ENCODE measurements at places on chromosomes 13 and 19.

GRCh38 chr13:75715601-75716523, 79.7 kb downstream of the LMO7 start:
- DNase-seq = no peak

- DNase-seq = no peak
These were observed 14.4 kb downstream of the IQCN start for GRCh38 chr19:18259893-18260292.

DNA sequence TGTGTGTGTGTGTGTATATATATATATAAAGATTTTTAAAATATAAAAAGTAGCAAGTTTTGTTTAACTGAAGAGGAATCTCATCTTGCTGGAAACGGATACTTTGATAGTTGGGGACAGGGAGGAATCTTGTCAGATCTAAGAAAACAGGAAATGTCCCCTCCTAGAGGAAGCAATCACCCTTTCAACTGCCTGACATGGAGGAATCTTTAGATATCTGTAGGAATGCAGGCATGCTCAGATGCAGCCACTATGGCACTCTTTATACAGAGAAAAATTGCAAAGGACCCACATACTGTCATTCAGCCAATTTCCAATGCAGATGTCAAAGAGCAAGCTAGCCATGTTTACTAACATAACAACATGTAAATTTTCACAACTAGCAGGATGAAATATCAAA, 38.8 kb downstream of the ZNF611 start:
- no peak for DNase-seq

DNA sequence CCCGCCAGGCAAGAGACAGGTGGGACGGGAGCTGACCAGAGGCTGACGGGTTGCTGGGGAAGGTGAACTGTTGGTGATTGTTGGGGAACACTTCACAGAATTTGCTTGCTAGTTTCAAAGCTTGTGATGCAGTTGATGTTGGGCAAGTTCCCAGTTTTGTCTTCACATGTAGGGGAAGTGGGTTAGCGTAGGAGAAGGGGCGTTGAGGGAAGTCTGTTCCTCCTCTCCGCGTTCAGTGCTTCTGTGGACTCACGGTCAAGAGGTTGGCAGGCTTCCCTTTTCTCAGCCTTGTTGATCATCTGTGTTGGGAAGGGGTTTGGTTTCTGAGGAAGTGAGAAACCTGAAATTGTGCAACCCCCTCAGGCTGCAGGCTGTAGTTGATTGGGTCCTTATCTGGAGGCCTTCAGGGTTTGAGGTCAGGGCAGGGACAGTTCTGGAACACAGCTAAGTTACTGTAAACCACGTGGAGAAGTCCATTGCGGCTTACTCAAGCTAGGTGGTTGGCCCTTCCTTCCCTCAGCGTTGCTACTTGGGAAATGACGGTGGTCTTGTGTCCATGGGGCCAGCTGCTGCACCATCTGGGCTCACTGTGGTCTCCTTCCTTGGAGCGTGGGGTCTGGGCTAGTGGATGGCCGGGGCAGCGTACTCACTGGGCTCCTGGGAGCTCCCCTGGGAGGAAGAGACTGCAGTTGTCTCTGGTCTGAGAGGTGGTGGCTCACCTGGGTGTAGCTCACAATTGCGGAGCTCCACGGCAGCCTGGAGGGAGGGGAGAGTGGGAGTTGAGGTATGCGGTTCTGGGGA, 7.5 kb downstream of the RPS9 start:
- no peak for DNase-seq

DNA sequence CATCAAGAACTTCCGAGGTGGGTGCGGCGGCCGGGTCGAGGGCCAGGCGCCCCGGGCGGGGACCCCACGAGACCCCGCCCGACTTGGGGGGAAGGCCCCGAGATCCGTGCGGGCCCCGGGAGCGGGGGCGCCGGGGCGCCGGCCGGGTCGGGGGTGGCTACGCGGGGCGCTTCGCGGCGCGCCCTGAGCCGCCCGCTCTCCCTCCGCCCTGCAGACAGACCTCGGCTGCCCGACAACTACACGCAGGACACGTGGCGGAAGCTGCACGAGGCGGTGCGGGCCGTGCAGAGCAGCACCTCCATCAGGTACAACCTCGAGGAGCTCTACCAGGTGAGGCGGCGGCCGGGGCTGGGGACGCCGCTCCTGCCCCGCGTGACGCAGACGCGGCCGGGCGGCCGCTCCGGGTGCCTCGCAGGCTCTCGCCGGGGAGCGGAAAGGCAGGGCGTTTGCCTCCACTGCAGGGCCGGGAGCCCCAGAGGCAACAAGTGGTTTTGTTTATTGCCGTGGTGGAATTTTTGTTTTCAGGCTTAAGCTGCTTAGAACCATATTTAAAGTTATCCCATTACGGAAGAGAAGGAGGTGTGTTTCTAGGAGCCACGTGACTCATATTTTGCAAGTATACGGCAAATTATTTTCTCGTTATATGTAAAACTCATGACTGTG, 477 bp downstream of the CUL4A start:
- DNase-seq = no peak

GRCh38 chr19:57812226-57812625, 2.5 kb downstream of the ZNF552 start:
- DNase-seq = no peak

- no peak for DNase-seq
These were observed 399.6 kb downstream of the LMO7 start for GRCh38 chr13:76035711-76036110.

GRCh38 chr13:28313579-28313978, 175.2 kb downstream of the PAN3 start:
- DNase-seq = no peak

DNA sequence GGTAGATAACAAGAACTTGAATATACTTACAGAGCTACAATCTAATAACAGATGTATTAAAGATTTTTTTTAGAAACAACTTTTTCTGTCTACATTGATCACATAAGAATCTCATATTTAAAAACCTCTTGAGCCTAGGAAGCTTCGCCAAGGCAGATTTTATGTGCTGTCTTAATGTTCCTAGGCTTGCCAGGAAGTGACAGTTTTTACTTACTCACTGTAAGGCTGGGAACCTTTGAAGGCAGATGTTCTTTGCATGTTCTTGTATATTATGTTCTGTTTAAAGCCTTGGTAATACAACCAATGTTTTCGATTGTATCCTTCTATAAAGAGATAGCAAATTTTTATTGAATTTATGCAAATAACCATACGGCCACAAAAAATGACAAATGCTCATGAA, 492.7 kb downstream of the GPC5 start:
- DNase-seq = no peak

GRCh38 chr13:113969973-113970611, 3.8 kb downstream of the C13orf46 start:
- no peak for DNase-seq

GRCh38 chr13:98150832-98151479, 8.1 kb downstream of the FARP1 start:
- no peak for DNase-seq

- DNase-seq = no peak
These were observed 902 bp upstream of the CCDC106 start for GRCh38 chr19:55646889-55647731.

GRCh38 chr19:37988758-37989635, 82.0 kb downstream of the SIPA1L3 start:
- DNase-seq = no peak

DNA sequence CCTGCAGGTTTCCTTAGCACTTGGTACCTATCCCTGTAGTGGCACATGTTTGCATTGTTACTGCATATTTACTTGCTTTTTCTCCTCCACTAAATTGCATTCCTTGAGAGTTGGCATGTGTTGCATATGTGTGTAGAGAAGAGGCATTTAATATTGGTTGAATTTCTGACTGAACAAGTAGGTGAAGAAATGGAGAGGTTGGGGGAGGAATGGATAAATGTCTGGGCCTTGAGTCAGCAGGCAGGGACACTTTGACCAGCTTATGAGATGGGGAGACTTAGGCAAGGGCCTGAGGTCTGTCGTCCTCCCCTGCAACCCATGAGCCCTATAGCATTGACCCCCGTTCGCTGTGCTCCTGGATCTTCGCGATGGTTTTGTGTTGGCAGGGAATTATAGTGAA, 2.0 kb upstream of the GPR18 start:
- DNase-seq = no peak

DNA sequence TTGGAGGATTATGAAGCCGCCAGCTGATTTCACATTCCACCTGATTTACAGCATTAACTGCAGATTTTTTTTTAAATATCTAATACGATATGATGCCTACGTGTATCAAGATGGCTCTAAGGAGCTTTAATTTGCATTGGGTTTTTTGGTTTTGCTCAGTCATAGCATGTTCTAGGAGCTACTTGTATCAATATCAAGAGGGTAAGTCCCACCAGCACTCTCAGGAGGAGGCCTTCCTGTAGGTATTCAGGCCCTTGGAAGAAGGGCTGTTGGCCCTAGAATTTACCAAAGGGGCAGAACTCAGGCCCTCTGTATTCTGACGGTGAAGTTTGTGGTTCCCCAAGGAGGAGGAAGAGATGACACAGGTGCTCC, 97.2 kb upstream of the IPO5 start:
- no peak for DNase-seq

DNA sequence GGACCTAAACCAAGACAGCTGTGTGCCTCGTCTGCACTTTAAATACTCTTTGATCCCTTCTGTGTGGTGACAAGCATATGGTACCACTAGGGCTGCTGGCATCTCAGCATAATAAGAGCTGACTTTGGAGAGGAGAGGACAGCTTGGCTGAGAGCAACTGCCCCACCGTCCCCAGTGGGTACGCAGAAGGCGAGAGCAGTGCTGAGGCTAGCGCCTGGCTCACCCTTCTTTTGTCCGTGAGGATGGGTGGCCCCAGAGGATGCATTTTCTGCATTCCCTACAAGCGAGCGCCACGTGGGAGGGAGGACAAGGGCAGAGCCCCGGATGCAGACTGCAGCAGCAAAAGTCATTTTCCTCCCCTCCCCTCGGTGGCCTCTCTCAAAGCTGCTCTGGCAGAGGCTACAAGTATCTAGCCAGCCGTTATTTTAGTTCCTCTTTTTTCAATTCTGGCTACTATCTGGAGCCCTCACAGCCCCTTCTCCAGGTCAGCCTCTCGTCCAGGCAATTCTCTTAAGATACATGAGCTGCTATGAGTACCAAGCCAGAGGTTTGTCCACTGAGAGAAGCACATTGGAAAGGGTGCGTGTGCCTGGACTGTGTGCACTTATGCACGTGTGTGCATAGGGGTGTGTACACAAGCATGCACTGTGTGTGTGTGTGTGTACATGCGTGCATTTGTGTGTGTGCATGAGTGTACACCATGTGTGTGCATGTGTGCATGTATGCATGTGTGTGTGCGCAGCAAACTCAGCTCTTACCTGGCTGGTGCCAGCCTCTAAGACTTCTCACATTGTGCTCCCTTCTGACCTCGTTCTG, 51.3 kb downstream of the RAB20 start:
- no peak for DNase-seq

DNA sequence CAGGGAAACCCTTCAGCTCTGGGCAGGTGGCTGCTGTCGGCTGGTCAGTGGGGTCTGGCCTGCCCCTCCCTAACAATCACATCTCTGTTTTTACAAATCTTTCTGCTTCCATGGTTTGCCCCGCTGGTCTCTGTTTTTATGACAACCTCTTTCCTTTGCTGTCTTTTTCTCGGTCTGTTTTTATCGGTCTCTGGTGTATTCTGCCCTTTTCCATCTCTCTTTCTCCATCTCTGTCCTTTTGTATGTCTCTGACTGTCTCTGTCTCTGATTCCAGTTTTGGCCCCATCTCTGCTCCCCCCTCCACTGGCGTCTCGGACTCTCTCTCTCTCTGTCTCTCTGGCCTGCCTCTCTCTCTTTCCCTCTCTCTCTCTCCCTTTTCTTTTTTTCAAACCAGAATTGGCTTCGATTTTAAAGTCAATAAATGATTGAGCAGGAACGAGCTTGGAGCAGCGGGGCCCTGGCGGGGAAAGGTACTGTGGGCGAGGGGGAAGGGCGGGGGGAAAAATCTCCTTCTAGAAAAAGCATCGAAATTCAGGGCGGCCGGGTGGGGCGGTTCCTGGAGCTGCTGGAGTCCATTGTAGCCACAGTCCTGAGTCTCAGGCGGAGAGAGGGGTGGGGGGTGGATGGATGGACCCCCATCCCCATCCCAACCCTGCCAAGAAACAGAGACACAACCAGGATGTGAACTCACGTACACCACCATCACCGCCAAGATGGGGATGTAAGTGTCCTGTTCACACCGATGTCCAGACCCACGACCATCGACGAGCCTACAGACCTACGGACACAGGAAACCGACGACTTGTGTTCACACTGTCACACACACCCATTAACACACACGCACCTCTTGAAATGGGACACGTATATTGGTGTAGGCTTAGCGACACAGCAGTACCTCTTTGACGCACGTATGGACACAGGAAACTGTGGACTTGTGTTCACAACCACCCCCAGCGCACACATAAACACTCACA, 3.0 kb downstream of the NFIX start:
- DNase-seq = no peak

GRCh38 chr13:102928941-102929675, 83.3 kb downstream of the ERCC5 start:
- DNase-seq = no peak

DNA sequence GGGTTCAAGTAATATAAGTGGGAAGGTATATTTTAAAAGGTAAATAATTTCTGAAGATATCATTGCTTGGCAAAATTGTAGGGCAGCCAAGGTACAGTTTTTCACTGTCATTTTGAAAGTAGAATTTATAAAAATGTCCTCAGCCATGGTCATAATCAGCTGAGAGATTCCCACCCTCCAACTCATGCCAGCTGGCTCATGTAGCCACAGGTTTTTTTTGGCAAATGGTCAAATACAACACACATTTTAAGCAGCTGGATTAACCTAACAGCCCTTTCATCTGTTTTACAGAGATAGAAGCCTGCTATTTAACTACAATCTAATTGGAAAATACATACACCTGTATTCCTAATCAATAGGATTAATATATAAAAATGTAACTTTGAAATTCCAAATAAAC, 619.2 kb upstream of the SGCG start:
- no peak for DNase-seq

Data from H1 (cell line).